NAMALWA (cell line): ENCODE measurements at places on chromosomes 6 and 20.

DNA sequence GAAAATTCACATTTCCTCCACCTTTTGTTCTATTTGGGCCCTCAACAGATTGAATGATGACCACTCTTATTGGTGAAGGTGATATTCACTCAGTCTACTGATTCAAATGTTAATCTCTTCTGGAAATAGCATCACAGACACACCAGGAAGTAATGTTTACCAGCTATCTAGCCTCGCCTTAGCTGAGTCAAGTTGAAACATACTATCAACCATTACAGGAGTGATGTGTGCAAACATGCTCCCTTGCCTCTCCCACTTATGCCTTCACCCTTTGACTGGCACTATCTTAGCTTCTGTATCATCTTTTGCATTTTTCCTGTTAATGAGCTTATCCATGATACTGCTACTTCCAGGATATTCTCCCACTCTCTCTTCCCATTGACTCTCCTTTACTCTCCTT is 191.9 kb downstream of the CENPW start:
- DNase-seq = no peak

- no peak for DNase-seq
These were observed 36.9 kb downstream of the SNX9 start for GRCh38 chr6:157859775-157860504.

DNA sequence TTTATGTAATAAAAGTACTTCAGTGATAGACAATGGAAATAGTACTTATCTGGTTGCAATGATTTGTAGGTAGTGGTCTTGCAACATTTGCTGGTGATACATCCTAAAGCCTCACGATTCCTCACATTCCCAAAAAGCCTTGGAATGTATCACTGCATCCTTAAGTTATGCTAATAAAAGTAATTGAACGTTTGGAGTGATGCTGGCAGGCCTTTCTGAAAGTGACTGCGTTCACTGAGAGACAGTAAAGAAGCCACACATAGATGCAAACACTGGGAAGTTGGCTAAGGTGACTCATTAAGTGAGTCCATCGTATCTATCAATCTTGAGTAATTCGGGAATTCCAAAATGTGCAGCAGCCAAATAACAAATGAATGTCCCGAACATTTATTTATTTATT is 444.1 kb upstream of the SOX4 start:
- no peak for DNase-seq

GRCh38 chr20:61699495-61700374 is 365.9 kb downstream of the TAF4 start:
- no peak for DNase-seq

DNA sequence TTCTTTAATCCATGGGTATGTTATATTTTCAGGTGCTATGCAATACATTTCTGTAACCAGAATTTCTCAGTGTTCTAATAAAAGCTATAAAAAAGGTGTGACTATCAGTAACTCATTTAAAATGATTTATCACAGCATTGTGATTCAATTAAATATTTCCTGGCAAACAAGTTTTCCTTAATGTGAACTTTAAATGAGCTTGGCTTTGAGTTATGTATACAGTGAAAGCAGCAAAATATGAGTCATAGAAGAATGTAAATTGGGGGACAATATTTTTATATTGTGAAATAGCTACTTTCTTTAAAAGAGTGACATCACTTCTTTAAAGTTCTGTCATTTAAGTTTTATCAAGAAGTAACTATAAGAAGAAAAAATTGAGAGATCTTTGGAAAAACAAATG is 484.9 kb upstream of the MAN1A1 start:
- DNase-seq = no peak

- no peak for DNase-seq
These were observed 40.2 kb downstream of the PGM3 start for GRCh38 chr6:83152913-83153312.

- no peak for DNase-seq
These were observed 25.2 kb downstream of the STX7 start for GRCh38 chr6:132487762-132488161.

DNA sequence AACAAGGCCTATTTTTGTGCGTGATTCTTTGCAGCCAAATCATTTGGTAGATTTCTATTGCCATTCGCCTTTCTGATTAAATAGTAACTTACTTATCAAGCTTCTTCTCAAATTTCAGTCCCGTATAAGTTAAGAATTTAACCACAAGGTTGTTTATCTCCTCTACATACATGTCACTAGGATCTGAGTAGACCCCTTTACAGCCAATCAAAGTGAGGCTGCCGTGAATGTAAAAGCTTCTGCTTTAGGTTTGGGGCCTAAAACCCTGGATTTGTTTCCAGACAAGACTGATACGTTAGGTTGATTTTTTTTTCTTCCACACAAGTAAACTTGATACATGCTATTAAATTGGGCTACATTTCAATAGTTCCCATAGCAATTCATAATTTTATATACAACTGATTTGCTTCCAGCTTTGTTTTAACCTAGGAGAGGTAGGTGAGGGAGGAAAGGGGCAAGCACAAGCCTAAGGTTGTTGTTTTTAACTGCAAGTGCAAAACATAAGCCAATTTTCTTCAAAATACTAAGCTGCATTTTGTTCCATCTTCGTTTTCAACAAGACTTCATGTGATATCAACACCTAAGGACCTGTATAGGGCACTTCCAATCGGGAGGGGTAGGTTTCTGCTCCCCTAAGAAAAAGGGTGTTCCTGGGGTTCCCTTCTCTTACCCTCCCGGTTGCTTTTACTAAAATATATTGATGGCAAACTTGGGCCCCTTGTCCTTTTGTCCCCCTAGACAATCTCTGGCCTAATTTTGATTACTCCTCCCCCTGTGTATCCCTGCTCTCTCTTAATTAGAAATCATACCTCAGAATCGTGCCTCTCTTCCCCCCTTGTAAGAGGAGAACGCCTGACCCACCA is 1.7 kb downstream of the RANBP9 start:
- DNase-seq = peak; percentile 77

- no peak for DNase-seq
These were observed 5.0 kb downstream of the DNAAF9 start for GRCh38 chr20:3402453-3402852.

DNA sequence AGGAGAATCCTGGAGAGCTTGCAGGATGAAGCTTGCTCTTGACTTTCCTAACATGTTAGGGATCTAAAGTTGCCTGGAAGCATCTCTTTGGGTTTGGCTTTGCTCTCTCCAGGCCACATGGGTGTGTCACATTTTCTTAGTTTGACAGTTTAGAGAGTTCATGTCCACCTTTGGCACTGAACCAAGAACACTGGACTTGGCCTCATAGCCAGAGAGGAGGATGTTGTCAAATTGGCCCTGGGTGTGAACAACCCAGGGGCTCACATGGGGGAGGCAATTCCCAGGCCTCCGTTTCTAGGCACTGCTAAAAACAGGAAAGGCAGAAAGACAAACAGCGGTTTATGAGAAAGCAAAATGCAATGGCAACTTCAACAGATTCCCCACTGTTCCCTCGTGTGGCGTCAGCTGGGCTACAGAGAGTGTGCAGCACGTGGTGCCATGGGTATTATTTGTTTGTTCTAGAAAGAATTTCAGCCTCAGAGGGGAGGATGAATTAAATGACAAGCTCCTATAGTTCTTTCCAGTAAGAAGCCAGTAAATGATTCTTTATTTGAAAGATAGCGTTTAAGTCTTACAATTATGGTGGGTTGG is 93.9 kb downstream of the CLIC5 start:
- no peak for DNase-seq

GRCh38 chr6:73394577-73395354 is at the start of gene DDX43:
Gene DDX43 (plus strand): TSS chr6:73394828. CDS start chr6:73394906, 78 bp downstream.
- DNase-seq = no peak

- peak; percentile 87 for DNase-seq
These were observed 780 bp downstream of the ARMC12 start for GRCh38 chr6:35737413-35738211.

- no peak for DNase-seq
These were observed 28.7 kb upstream of the CLDN20 start for GRCh38 chr6:155235087-155235486.

GRCh38 chr6:20061952-20062351 is 150.3 kb downstream of the MBOAT1 start:
- no peak for DNase-seq

DNA sequence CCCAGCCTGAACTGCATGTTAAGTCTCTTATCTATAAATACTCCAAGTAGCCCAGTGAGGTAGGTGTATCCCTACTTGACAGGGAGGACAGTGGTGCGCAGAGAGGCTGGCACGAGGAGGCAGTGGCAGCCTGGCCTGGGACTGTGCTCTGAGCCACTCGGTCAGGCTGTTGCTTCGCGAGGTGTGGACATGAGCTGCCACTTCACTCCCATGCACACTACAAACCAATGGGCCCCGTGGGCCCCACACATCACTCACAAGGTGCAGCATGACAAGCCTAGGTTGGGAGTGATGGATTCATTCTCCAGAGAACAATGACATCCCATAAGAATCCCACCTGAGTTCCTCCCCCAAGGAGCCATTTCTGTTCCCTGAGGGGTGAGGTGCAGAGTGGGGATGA is 54.9 kb downstream of the TMEM242 start:
- DNase-seq = no peak

DNA sequence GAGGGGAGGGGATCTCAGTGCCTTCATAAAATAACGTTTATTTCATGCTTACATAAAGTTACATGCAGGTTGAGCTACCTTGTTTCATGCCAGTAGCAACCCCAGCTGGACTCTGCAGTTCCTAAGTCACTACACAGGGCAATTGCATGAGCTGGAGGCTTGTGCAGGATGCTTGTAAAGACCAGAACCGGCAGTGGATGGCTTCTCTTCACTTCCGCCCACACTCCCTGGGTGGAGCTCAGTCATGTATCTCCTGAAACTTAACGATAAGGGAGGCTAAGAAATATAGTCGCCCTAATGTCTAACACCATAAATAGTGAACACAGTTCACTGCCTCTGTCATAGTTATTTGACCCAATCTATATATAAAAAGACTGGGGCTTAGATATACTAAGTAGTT is 99.4 kb upstream of the RAB32 start:
- DNase-seq = no peak

DNA sequence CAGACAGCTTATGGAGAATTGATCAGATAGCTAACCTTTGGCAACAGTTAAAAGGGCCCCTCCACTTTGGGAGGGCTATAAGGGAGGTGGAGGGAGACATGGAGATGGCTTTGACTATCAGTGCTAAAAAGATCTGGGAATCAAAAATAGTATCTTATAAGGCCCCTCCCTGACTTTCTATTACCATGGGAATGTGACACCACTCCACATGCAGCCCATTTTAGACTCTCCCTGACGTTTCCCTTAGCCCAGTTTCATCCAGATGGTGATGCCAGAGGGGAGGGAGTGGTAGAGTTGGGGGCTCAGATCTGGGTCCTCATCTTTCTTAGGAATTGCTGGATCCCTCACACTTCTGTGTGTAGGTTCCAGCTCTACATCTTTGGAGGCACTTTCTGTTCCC is 200.0 kb upstream of the DTNBP1 start:
- DNase-seq = no peak

GRCh38 chr6:42378536-42378935 is 73.2 kb downstream of the TRERF1 start:
- DNase-seq = no peak

- DNase-seq = no peak
These were observed 15.6 kb downstream of the COL21A1 start for GRCh38 chr6:56231827-56232226.
